ENCODE measurements at places on chromosomes 2 and 18. TPM values are rescaled to one million over a fixed set of nuclear protein-coding genes. Genes with fewer than 3 reads are reported as not detected.
A peak's percentile ranks its signal among the peaks of the same experiment; 100 is the strongest.

GRCh38 chr2:202267495-202267894 lies 1.9 kb downstream of the NOP58 start:
- DNase-seq: no peak

DNA sequence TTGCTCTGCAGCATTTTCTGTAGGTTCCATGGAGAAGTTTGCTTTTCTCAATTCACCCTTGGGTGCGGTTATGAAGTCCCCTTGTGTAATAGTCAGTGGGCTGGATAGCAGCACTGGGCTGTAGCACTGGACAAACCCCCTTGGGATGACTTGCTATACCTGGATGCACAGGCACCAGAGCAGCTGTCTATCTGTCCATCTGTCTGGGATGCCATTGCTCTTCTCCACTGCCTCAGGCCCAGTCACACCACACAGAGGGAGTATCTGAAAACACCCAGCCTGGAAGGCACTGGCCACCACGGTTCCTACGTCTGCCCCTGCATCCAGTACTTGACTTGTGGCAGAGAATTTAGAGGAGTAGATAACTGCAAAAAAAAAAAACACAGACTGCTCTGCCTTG lies 254.5 kb downstream of the TFCP2L1 start:
- no peak for DNase-seq

DNA sequence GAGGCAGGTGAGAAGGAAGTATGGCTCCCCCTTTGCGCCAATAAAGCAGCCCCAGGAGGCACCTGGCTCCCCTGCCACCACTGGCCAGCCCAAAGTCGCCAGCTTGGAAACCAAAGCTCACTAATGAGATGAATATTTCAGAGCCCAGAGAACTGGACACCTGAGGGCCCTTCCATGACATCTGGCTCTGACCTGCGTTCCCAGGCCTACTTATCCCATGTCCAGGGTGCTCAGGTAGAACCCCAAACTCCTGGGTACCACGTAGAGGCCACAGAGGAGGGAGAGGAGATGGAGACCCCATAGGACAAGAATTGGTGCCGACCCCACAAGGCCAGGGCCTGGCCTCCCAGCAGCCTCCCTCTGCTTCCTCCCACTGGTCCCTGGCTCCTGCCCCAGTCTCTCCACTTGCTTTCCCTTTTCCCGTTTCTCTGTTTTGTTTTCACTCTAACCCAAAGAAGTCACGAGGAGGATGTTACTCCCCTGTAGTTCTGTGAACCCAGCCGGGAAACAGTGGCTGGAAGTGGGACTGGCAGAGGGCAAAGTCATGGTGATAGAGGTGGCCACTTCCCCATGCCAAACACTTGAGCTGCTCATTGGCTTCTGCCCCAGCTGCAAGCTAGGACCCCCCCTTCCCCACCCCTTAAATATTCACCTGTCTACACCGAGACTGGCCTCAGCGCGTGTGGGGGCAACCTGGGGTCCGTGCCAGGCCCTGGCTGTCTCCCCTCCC lies 820 bp downstream of the TMBIM1 start:
- DNase-seq: no peak

GRCh38 chr18:50816419-50817166 lies 3.2 kb downstream of the MRO start:
- DNase-seq: no peak

GRCh38 chr2:70927641-70928040 lies 8.1 kb upstream of the ATP6V1B1 start:
- no peak for DNase-seq

DNA sequence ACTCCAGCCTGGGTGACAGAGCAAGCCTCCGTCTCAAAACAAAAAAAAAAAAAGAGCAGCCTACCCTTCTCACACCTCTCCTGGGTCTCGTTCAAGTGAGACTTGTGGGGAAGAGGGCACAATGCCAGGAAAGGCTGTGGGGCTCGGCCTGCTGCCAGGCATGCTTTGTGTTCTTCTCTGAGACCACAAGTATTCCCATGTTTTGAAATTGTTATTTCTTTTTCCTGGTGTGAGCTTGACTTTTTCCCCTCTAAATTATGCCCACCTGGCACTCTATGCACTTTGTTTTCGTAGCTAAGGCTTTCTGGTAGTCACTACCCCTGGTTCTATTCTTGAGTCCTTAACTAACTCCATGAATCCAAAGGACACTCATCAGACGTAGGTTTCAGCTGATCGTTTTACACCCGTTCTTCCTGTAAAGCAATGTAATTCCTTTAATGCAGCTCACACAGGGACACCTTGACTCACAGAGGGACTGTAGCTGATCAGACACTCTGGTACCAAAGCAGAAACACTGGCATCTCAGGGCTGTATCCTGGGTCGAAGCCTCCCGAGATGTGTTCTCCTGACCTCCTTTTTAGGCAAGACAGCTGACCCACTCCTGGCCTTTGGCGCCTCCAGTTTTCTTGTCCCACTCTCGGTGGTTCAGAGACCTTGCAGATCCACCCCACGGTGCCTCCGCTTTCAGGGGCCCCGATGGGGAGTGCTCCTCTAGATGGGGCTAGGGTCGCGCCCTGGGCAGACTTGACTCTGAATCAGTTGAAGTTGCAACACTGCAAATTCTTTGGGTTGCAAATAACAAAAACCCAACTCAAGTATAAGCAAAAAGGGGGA lies 193.3 kb upstream of the AGAP1 start:
- DNase-seq: no peak

DNA sequence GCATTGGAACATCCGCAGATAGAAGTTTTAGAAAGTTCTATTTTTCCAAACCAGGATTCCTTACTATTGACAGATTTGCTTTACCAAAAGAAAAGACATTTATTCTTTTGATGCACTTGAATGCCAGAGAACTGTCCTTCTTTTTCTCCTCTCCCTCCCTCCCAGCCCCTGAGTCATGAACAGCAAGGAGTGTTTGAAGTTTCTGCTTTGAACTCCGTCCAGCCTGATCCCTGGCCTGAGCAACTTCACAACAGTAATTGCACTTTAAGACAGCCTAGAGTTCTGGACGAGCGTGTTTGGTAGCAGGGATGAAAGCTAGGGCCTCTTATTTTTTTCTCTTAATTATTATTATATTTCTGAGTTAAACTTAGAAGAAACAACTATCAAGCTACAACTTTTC lies 33.6 kb downstream of the APCDD1 start:
- DNase-seq: no peak

DNA sequence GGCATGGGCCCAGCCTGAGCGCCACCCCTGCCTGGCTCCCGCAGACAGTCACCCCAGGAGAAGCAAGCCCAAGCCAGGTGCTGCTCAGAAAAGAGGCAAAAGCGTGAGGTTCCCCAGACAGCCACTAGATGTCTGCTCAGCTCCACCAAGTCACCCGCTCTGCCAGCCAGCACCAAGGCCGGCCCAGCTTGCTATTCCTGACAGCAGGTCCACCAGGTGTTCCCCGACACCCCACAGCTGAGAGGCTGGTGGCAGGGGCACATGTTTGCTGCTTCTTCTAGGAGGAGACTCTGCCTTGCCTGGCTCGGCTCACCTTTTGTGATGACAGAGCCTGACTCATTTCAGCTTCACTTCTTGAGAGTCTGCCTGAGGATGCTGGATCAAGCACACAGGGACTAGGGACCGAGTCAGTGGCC lies 206.7 kb downstream of the MGAT5 start:
- DNase-seq: peak; percentile 53

DNA sequence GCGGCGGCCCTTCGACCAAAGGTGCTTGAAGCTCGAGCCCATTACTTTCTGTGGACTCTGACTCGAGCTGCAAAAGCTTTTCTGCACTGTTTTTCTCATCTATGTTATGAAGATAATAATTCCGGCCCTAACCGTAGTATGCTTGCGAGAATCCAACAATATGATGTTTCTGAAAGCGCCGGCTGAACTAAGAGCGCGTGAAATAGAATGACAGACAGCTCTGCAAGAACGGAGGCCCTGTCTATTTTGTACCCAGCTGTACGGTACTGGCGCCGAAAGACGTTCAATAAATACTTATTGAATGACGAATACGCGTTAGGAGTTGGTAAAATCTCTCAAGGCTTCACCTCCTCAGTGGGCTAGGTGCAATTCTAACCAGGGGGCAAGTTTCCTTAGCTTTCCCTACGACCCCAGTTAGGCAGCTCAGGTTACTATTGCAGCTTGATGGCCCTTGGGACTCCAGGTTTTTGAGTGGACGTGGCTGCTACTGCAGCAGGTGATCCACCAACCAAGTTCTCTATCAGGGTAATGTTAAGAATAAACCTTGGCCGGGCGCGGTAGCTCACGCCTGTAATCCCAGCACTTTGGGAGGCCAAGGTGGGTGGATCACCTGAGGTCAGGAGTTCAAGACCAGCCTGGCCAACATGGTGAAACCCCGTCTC lies 570 bp downstream of the SCRN3 start:
- no peak for DNase-seq

CCDC74B gene
- 14.9 TPM for polyA plus RNA-seq

GRCh38 chr2:95063086-95063958 lies 37.8 kb downstream of the MAL start:
- no peak for DNase-seq

SGPP2 gene
- 16.7 TPM for polyA plus RNA-seq

MAP3K20 gene
- 21.4 TPM for polyA plus RNA-seq

DNA sequence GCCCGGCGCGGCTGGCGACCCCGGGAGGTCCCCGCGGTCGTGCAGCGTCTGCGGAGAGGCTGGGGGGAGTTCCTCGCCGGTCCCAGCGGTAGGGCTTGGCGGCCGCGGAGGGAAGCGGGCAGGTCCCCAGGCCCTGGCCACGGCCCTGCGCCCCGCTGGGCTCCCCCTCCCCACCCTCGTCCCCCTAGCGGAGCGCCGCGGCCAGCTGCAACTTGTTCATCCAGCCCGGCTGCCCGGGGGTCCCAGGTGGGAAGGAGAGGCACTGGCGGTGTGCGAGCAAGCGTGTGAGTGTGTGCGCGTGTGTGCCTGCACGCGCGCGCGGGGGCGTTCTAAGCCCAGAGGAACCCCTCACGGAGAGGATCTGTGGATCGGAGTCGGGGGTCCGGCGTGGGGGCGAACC lies 1.3 kb downstream of the PTPRM start:
- peak; percentile 74 for DNase-seq

DNA sequence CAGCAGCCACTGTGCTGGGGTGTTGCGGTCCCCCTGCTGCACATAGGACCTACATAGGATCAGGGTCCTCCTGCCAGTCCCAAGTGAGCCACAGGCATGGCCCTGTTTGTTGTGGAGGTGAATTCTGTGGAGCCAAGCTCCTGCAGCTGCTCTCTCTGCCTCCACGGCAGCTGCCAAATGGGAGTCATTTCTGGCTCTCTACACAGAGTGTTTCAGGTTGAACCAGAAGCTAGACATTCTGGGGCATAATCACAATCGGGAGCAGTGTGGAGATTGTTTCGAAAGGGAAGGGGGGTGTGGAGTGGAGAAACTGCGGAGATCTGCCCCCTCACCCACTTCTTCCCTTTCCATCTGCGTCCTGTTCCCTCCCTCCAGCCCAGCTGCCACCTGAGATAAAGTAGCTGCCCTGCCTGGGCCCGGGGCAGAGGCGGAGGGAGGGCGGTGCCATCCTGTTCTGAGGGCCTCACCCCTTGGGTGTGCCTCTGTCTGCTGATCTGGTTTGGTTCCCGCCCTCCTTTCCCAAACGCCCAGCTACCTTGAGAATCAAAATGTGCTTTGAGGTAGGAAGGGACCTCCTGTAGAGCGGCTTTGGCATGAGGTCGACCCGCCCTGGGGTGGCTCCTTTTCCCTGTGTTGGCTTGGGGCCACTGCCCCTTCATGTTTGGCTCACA lies 139.4 kb downstream of the WDSUB1 start:
- no peak for DNase-seq

DNA sequence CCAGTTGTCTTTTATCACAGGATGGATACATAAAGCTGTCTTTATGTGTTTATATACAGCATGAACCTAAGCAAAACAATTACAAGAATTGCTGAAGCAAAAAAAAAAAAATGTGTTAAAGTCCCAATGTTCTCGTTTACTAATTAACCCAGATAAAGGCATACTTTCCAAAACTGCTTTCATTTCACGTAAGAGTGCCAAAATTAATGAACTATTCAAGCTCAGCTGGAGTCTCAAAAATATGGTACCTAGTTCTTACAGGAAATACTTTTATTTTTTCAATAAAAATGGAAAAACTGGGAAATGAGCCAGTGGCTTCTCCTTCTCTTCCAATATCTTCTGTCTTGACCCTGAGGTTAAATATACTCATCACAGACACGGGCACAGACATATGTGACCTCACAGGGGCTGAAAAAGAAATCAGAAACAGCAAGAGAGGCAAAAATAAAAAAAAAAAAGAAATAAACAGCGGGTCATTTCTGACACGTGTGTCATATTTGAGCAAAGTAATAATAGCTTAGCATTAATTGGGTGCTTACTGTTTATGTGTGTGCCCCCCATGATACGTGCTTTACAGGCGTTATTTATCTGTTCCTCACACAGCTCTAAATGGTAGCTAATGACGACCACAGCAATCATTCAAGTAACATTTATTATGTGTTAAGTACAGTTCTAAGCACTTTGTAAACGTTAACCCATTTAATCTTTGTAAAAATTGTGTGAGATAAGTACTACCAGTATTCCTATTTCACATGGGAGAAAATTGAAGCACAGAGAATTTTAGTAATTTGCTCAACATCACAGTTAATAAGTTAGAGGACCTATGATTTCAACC lies 158.0 kb upstream of the MMADHC start:
- DNase-seq: no peak

GRCh38 chr2:151083856-151084795 lies 177.5 kb downstream of the RBM43 start:
- DNase-seq: no peak

GRCh38 chr18:8899000-8899399 lies 193.6 kb downstream of the MTCL1 start:
- no peak for DNase-seq

DNA sequence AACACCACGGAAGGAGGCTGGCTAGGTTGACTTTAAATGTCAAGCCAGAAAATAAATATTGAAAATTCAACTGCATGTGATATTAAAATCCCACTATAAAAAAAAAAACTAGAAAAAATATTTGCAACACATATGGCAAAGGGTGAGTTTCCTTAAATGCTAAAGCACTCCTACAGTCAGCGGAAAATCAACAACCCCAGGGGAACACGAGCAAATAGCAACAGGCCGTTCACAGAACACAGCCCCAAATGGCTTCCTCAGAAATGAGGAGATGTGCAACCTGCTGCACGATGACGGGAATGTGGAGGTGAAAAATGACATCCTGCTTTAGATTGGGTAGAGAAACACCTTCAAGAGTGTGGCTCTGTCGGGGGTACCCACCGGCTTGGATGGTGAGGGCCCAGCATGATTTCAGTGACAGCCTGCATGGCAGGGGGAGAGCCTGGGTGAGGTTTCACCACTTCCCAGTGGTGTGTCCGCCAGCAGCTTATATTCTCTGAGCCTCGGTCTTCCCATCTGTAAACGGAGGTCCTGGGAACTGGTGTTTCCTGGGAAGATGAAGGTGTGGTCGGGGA lies 157.9 kb upstream of the GLI2 start:
- no peak for DNase-seq

LYG1 gene
- polyA plus RNA-seq: 3.0 TPM

- no peak for DNase-seq
Measured at GRCh38 chr2:81007104-81007503, 702.6 kb upstream of the LRRTM1 start.
